ENCODE measurements at places on chromosomes 3 and 15.

DNA sequence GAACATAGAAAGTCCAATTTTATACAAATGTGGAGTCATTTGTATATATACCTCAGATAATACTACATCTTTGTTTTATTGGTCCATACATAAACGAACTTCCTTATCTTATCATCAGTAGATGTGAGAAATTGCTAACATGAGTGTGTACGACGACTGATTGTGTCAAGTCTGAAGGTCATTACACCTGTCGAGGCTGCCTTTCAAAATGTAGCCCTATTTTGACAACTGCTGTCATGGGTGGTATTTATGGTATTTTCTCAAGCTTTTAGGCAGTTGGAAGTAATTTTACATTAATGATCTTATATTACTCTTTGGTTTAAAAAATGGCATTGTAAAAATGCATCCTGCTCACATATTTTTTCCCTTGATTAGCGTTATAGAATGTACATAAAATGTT lies 183.7 kb upstream of the DNAJC19 start:
- no peak for DNase-seq

- no peak for DNase-seq
Measured at GRCh38 chr3:142975316-142975995, 12.0 kb upstream of the PAQR9 start.

- no peak for DNase-seq
Measured at GRCh38 chr15:70093070-70093469, 4.6 kb downstream of the TLE3 start.

DNA sequence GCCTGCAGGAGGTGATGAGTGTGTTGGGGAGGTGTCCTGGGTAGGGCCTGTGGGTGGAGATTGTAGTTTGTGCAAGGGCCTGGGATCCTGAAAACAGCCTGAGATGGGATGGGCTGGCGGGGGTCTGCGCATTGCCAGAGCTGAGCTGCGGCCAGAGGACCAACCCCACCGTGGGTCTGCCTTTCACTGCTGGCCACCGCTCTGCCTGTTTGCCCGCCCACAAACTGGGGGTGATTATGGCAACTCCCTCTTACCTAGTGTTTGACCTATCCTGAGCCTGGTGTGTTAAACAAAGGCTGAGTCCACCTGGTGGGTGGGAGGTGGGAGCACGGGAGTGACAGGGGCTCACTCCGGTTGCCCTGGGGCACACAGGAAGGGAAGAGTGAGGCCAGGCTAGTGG lies 9.8 kb downstream of the ABTB1 start:
- no peak for DNase-seq

GRCh38 chr3:180409170-180409569 lies 192.8 kb upstream of the TTC14 start:
- DNase-seq, result no peak

DNA sequence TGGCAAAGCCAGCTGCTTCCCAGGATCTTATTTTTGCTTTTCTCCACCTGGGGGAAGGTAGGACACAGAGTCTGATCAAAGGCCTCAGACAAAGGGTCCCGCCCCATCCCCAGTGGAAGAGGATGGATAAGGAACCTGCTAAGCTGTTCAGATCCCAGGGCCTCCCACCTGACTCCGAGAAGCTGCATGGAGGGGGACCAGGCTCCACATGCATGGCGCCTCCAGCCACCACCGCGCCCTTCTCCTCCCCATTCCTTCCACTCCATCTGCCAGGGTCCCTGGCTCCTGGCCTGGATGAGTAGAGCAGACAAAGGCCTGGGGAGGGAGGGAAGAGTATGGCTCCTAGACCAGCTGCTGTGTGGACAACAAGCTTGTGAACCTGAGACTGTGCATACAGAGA lies 20.0 kb upstream of the CRABP1 start:
- DNase-seq, result no peak

Measured in MG63 (cell line).